Colonic mucosa (tissue), 4 donors: ENCODE measurements at places on chromosomes 11 and 22. TPM values are rescaled to one million over a fixed set of nuclear protein-coding genes. Genes with fewer than 3 reads are reported as not detected.

DRG1 gene
- 48.9 TPM for total RNA-seq

KRTAP5-1 gene
- not detected for total RNA-seq

MPEG1 gene
- total RNA-seq = 17.6 TPM

PIH1D2 gene
- total RNA-seq = 0.82 TPM

RAG1 gene
- 0.47 TPM for total RNA-seq

FAM227A gene
- 0.21 TPM for total RNA-seq

OR5L2 gene
- not detected for total RNA-seq

LMO2 gene
- 11.3 TPM for total RNA-seq

BSCL2 gene
- 36.5 TPM for total RNA-seq

OR5W2 gene
- not detected for total RNA-seq

SPTBN2 gene
- 7.1 TPM for total RNA-seq

- DNase-seq = no peak
These were observed 4.6 kb upstream of the RNF185 start for GRCh38 chr22:31155422-31155821.

GRCh38 chr22:50399751-50400331 lies 56.7 kb downstream of the PPP6R2 start:
- DNase-seq = peak; percentile 41

DNA sequence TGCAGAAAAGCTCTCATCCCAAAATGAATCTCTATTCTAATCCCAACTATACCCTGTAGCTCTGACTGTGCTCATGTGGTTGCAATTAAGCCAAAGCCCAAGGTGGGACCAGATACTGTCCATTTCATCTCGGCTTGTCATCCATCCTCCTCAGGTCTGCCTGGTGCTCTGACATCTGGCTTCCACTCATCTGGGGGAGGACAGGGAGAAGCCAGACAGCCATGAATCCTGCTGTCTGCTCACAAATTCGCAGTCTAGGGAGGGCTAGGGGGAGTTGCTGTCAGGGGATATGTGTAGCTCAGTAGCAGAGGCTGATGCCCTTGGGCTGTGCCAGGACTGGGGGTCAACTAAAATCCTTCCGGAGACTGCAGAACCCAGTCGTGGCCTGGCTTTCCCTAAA lies 167.1 kb downstream of the ETS1 start:
- DNase-seq = no peak

GRCh38 chr11:6258571-6259081 lies 1.0 kb upstream of the CCKBR start:
- no peak for DNase-seq

DNA sequence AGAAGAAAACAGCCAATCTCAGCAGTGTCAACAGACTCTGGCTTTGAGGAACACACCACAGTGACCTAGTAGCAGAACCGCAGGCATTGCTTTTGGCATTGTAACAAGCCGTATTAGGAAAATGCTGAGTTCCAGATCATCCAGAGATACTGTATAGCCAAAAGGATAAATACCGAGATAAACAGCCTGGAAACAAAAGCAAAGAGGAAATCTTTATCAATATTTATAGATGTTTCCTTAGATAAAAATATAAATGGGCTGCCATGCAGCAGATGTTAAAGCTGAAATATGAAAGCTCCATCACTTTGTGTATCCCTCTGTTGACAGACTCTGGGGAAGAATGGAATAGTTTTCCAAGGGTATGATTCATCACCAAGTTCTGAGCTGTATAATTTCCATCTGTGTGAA lies 98.9 kb upstream of the TP53AIP1 start:
- DNase-seq = no peak

GRCh38 chr22:19234126-19234896 lies 55.8 kb upstream of the SLC25A1 start:
- DNase-seq = no peak

- DNase-seq = peak; percentile 61
These were observed 1.1 kb downstream of the EIF4G2 start for GRCh38 chr11:10807493-10808234.

DNA sequence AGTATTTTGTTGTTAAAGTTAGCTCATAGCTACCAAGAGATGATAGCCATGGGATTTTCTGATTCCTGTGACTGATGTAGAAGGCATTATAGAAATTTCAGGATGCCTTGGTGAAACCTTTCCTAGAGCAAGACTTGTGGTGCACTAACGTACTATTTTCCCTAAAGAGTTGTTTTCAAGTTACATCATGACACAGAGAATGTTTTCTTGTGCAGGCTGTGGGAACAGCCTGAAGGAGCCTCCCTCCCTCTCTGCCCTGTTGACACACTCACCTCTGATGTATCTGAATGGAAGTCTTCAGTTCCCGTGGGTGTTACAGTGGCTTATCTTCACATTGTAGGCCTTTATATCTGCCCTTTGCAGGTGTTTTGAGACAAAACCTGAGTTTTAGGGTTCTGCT lies 121.6 kb downstream of the LDLRAD3 start:
- no peak for DNase-seq

DNA sequence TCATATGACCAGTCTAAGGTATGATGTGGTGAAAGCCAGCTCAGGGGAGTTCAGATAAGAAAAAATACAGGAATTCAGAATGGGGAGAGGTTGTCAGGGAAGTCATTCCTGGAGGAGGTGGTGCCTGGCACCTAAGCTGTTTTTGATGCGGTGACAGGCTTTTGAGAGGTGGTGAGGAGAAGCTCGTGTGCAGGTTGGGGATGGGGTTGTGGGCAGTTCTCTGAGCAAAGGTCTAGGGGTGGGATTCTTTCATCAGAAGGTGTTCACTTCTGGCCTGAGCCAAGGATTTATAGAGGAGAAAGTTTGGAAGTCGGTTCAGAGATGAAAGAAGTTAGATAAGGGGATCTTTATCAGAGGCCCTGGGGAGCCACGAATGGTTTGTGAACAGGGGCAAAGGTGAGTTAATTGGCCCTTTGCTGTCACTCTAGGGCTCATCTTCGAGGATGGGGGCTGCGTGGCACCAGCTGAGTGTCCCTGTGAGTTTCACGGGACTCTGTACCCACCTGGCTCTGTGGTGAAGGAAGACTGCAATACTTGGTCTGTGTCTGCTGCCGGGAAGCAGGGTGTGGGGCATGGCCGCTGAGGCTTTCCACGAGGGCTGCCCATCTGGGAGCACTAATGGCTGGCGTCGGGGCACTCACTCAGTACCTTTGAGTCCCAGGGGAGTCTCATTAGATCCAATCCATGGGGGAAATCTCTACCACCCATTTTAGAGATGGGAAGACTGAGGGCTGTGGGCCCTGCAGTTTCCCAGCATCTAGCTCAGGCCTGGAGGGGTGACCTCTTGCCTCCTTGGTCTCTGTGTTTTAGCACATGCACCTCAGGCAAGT lies 13.4 kb downstream of the OTOG start:
- DNase-seq = no peak

- no peak for DNase-seq
These were observed 8.4 kb upstream of the DDX6 start for GRCh38 chr11:118799372-118799771.

DNA sequence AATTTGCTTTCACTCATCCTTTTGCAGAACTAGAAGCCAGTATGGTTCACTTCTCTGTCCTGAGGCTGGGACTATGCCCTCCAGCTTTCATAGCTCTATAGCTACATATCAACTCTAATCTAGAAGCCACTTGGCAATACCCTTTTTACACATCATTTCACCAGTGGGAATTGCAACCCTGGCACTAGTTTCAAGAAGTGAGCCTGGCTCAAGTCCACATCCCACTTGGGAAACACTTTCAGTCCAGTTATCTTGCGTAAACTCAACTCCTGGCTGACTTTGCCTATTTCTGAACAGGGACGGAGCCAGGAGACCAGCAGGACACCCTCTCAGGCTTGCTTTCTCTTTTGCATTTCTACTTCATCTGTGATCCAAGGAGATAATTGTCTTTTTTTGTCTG lies 19.9 kb upstream of the FAT3 start:
- DNase-seq = no peak

DNA sequence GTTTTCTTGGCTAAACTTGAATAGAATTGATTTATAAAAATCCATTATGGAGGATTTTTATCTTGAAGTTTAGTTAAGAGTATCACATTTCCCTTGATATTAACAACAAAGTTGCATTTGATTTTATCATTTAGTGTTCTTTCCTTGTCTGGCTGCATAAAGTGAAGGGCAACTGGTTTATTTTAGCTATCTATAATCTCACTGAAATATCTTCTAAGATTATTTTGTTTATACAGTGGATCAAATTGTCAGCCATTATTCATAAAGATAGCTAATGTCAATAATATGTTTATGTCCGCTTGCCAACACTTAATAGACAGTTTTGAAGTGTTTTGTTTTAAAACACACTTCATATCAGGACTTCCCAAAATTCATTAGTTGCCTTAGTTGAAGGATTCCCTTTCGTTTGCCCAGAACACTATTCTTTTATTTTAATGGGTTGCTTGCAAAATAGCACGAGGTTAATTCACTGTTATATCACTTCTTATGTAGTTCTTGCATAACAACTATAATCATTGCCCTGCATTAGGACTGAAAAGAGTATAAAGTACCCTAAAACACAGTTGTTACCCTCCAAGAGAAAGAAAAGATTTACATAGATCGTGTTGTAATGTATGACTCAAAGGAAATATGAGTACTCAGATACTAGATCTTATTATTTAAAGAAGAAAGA lies 73.0 kb downstream of the MSANTD4 start:
- DNase-seq = no peak

GRCh38 chr22:40862537-40862936 lies 624 bp upstream of the DNAJB7 start:
- no peak for DNase-seq

- no peak for DNase-seq
These were observed 11.9 kb downstream of the TMEM41B start for GRCh38 chr11:9302448-9302847.

GRCh38 chr11:112017538-112017937 lies 7.7 kb upstream of the DLAT start:
- DNase-seq = no peak

DNA sequence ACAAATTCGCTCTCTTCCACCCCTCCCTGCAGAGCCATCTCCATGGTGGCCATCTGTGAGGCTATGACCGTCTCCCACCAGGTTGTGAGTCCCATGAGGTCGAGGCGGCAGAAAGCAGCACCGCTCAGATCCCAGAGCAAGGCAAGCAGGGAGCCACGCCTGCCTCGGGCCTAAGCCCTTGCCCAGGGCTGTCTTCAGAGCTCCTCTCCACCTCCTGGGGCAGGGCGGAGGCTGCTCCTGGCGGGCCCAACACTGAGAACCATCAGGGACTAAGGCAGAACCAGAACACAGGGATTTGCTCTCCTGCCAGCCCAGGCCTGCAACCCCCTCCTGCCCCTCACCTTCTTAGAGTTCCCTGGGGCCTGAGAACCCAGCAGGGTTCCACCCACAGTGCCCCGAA lies 80.9 kb upstream of the WNT11 start:
- no peak for DNase-seq

- no peak for DNase-seq
These were observed 5.4 kb upstream of the OR56A4 start for GRCh38 chr11:6012035-6012668.

- no peak for DNase-seq
These were observed 100.4 kb downstream of the TIMP3 start for GRCh38 chr22:32901925-32902324.

- DNase-seq = no peak
These were observed 11.3 kb upstream of the CCDC83 start for GRCh38 chr11:85843929-85844328.

GRCh38 chr22:41524809-41525449 lies 19.3 kb downstream of the POLR3H start:
- DNase-seq = peak; percentile 38

DNA sequence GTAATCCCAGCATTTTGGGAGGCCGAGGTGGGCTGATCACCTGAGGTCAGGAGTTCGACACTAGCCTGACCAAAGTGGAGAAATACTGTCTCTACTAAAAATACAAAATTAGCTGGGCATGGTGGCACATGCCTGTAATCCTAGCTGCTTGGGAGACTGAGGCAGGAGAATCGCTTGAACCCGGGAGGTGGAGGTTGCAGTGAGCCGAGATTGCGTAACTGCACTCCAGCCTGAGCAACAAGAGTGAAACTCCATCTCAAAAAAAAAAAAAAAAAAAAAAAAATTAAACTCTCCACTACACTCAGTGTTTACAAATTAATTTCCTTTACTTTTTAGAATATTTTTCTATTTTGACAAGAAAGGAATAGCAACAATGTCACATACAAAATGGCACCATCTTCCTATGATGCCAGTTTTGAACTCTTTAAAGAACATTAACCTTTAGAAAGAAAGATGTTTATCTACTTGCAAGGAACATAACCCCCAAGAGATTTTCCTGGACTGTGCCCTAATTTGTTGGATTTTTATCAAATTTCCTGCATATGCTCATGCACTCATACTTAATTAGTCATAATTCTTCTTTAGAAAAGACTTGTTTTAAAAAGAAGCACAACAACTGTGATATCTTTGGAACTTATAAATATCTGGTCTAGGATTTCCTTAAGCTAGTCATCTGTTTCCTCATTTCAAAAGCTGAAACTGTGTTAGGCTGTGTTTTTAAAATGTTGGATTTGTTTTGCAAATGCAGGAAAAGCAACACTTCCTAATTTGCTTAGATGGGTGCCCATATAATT lies 22.6 kb upstream of the HIPK3 start:
- DNase-seq = no peak

- DNase-seq = no peak
These were observed 22.6 kb downstream of the MRGPRD start for GRCh38 chr11:68958211-68958610.

DNA sequence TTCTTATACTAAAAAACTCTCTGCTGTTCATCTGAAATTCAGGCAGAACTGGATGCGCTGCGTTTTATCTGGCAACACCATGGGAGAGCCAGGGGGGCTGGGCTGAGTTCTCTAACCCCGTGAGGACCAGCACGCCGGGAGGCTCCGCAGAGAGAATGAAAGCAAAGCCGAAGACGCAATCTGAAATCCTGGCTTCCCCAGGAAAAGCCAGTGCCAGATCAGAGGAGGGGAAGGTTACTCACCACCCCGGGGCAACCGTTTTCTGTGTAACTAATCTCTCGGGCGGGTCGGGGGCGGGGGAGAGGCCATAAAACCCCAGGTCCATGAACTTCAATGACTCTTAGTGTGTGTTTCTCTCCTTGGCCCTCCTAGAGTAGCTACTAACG lies 99.4 kb downstream of the SHANK2 start:
- peak; percentile 27 for DNase-seq

DNA sequence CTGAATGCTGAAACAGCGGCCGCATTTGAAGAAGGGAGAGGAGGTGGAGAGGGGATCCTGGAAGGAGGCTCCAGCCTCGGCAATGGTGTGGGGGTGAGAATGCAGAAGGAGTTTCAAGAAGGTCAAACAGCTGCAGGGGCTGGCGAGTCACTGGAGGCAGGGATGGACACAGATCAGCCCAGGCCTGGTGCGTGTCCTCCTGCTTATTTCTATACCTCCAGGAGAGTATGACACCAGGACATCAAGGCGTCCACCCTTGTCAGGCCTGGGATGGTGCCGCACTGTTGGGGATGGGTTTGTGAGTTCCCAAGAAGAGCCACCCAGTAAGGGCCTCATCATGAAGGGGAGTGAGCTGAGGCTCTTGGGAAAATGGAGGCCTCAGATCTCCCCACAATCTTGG lies 23.1 kb downstream of the IGLL1 start:
- DNase-seq = no peak

DNA sequence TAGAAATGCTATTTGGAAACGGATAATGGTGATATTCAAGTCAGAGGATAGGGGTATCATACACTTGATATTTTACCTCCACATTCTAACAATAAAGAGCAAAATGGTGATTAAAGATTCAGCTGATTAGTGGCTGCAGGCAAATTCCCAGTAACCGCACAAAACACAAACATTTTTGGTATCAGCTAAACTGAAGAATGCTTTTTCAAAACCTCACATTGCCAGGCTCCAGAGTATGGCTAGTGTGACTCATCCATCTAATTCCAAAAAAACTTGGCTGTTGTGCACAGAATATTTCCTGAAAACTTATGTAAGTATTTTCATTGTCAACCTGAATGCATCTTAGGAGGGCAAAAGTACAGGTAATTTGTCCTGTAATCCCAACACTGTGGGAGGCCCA lies 10.9 kb downstream of the SRPRA start:
- no peak for DNase-seq
